ENCODE measurements at places on chromosomes 2 and 18.

- DNase-seq: no peak
Measured at GRCh38 chr2:181430406-181431118, 26.6 kb upstream of the ITGA4 start.

GRCh38 chr18:34844732-34845459, 134.8 kb downstream of the DTNA start:
- DNase-seq: no peak

DNA sequence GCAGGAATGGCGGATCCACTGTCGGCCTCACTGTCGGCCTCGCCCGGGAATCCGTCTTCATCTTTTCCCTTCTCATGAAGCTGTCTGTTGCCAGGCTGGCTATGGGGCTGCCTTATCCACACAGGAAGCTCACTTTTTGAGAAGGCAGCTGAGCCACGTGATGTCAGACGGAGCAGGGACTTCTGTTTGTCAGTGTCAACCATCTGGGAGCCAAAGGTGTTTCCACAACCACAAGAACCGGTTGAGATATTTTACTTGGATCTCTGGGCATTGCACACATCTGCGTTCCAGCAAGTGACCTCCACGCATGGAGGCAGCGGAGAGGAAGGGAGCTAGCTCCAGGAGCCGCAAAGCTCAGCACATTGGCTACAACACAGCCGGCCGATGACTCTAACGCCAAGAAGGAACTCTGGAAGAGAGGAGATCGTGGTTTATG, 27.4 kb upstream of the TAF1B start:
- DNase-seq: no peak

GRCh38 chr2:203237346-203238238, 1.2 kb upstream of the CYP20A1 start:
- DNase-seq: no peak

DNA sequence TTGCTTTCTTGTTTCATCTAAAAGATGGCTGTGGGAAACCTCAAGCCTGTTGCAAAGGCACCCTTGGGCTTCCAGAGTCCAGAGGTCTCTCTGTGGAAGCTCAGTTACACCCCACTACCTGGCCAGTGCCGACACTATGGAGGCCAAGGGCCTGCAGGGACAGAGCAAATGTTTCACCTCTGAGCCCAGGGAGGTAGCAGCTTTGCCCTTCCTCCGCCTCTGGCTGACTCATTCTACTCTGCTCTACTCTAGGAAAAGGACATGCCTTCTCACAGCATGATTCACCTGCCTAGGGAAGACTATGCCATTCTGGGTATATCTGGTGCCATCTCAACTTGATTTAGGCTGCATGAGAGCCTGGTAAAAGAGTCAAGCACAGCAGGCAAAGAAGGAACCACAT, 12.2 kb downstream of the MYOM1 start:
- no peak for DNase-seq
